ENCODE measurements at places on chromosomes 1 and 21.

- H3K4me1 ChIP-seq = peaks cover 4% of the 10 kb centered on the region
- no peak for DNase-seq
- no peak overlapping the region for H3K27ac ChIP-seq
- no peaks in the 10 kb centered on the region for H3K36me3 ChIP-seq
- no peaks in the 10 kb centered on the region for H3K27me3 ChIP-seq
- no peak overlapping the region for H3K4me3 ChIP-seq
These were observed 14.6 kb upstream of the PARP1 start for GRCh38 chr1:226422478-226422877.

DNA sequence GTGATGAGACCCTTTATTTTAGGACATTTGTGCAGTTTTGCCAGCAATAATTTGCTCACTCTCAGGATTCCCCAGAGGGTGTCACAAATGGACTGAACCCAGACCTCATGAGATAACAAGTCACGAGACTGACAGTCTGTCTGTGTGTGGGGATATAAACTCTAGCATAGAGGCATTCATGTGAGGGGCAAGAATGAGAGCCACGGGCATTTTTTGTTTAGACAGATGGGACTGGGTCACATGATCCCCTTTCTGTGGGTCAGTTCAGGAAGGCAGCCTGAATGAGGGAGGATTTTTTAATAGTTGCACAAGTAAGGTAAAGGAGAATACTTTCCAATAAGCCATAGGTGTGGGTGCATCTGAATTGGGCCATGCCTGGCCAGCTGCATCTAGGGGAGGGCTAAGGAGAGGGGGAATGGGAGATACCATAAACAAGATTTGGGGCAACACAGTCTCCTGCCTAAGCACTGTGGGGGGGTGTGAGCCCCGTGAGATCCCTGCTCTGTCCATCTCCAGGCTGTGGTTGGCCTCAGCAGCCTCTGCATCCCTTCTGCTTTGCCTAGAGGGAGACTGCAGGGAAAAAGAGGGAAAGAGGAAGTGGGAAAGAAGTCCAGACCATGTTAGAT lies 66.6 kb downstream of the NAV1 start:
- no peaks in the 10 kb centered on the region for H3K27me3 ChIP-seq
- DNase-seq = no peak
- peaks cover 41% of the 10 kb centered on the region for H3K4me1 ChIP-seq

DNA sequence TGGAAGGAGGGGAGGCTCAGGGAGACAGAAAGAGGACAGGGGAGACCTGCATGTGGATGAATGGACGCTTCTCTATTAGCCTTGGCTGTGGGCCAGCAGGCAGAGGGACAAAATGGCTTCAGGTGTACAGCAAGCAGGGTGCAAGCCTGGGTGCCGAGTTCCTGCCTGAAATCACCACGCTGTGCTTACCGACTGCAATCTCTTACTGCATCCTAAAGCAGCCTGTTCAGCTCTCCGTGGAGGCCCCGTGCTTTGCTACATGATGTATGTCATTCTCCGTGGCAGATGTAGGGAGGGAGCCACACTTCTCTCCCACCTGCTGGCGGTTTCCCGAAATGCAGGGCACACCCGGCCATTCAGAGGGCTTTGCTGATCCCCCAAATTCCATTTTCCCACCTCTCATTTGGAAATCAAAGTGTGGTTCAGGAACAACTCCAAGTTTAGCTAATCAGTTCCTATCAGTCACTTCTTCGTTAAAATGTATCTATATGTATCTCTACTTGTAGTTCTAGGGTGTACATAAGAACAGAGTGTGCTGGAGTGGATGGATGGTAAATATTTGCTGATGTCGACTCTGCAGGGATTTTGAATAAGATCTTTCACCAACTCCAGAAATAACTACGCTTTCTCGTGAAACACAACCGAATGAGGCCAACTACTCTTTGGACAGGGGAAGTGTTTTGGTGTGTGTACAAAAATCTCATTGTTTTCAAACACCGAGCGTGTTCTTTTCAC lies 122.3 kb upstream of the BACE2 start:
- no peaks in the 10 kb centered on the region for H3K4me1 ChIP-seq
- H3K27ac ChIP-seq = no peak overlapping the region
- H3K27me3 ChIP-seq = no peaks in the 10 kb centered on the region

- no peak overlapping the region for H3K27ac ChIP-seq
- no peaks in the 10 kb centered on the region for H3K4me1 ChIP-seq
- no peak overlapping the region for H3K4me3 ChIP-seq
- peaks cover 10% of the 10 kb centered on the region for H3K36me3 ChIP-seq
These were observed 71.4 kb downstream of the USP1 start for GRCh38 chr1:62508187-62508758.

- no peak overlapping the region for H3K4me3 ChIP-seq
- DNase-seq = no peak
- H3K27ac ChIP-seq = no peak overlapping the region
- H3K36me3 ChIP-seq = no peaks in the 10 kb centered on the region
These were observed 187.0 kb upstream of the RUNX1 start for GRCh38 chr21:35236090-35236489.

GRCh38 chr21:33051925-33052324 lies 18.0 kb upstream of the OLIG1 start:
- no peak for DNase-seq
- H3K27ac ChIP-seq = no peak overlapping the region
- no peaks in the 10 kb centered on the region for H3K27me3 ChIP-seq
- no peak overlapping the region for H3K4me3 ChIP-seq
- no peaks in the 10 kb centered on the region for H3K36me3 ChIP-seq

- no peak for DNase-seq
- no peaks in the 10 kb centered on the region for H3K4me1 ChIP-seq
- no peak overlapping the region for H3K4me3 ChIP-seq
- H3K27me3 ChIP-seq = no peaks in the 10 kb centered on the region
- H3K27ac ChIP-seq = no peak overlapping the region
These were observed 100.0 kb downstream of the CRYAA start for GRCh38 chr21:43268804-43269186.

GRCh38 chr1:229756666-229757065 lies 130.6 kb downstream of the URB2 start:
- DNase-seq = no peak
- no peaks in the 10 kb centered on the region for H3K4me1 ChIP-seq
- H3K4me3 ChIP-seq = no peak overlapping the region

DNA sequence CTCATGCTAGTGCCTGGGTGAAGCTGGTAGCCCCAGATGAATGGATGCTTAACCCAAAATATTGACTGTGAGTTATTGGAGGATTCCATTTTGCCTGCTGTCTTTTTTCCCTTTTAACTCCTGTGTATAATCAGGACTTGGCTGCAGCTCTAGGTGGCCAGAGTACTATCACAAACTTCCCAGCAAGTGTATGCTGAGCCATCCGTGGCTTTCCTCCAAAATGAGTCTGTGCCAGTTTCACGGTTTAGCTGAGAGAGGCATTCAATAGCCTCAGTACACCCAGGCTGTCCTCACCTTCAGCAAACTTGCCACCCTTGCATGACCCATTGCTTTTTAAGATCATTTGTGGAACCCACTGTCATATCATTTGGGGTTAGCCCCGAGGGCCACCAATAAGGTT lies 5.3 kb upstream of the DPT start:
- peaks cover 18% of the 10 kb centered on the region for H3K4me1 ChIP-seq
- no peak for DNase-seq
- H3K27me3 ChIP-seq = no peaks in the 10 kb centered on the region
- H3K36me3 ChIP-seq = no peaks in the 10 kb centered on the region
- no peak overlapping the region for H3K27ac ChIP-seq
- no peak overlapping the region for H3K4me3 ChIP-seq
